ENCODE measurements at places on chromosomes 4 and X. TPM values are rescaled to one million over a fixed set of nuclear protein-coding genes. Genes with fewer than 3 reads are reported as not detected.

Gene SHOX
- not detected for total RNA-seq

Gene SHROOM2
- total RNA-seq = not detected

Gene ACOT9
- 6.1 TPM for total RNA-seq

Gene RAI2
- not detected for total RNA-seq

Gene CYLC1
- not detected for total RNA-seq

Gene BMPR1B
- total RNA-seq = 0.03 TPM

Gene ART3
- not detected for total RNA-seq

Gene HERC6
- total RNA-seq = 9.5 TPM

Gene HSFX4
- not detected for total RNA-seq

Gene DKK2
- total RNA-seq = not detected

Gene SYN1
- not detected for total RNA-seq

Gene TLR1
- total RNA-seq = not detected

Gene SASH3
- total RNA-seq = not detected

Gene NPY2R
- total RNA-seq = not detected

Gene ZDHHC15
- not detected for total RNA-seq

Gene SMARCA5
- total RNA-seq = 25.0 TPM

Gene CTAG2
- not detected for total RNA-seq

Gene FGFBP2
- not detected for total RNA-seq

Gene SFRP2
- not detected for total RNA-seq

Gene TACC3
- total RNA-seq = 71.2 TPM
